Activated B cell treated with CpG ODN at 0.5 μM for 24 hours (primary cell): ENCODE measurements at places on chromosomes 13 and 19. TPM values are rescaled to one million over a fixed set of nuclear protein-coding genes. Genes with fewer than 3 reads are reported as not detected.
A peak's percentile ranks its signal among the peaks of the same experiment; 100 is the strongest.

- no peaks in the 10 kb centered on the region for H3K4me1 ChIP-seq
- no peak for DNase-seq
- H3K27me3 ChIP-seq = no peaks in the 10 kb centered on the region
- no peak overlapping the region for H3K4me3 ChIP-seq
- no peaks in the 10 kb centered on the region for H3K36me3 ChIP-seq
These were observed 150.9 kb downstream of the RFC3 start for GRCh38 chr13:33968520-33969507.

GRCh38 chr13:23323946-23324709 lies 109.4 kb downstream of the SACS start:
- H3K27ac ChIP-seq = no peak overlapping the region
- peaks cover 4% of the 10 kb centered on the region for H3K4me1 ChIP-seq
- H3K27me3 ChIP-seq = no peaks in the 10 kb centered on the region
- no peak for DNase-seq
- H3K4me3 ChIP-seq = no peak overlapping the region

DNA sequence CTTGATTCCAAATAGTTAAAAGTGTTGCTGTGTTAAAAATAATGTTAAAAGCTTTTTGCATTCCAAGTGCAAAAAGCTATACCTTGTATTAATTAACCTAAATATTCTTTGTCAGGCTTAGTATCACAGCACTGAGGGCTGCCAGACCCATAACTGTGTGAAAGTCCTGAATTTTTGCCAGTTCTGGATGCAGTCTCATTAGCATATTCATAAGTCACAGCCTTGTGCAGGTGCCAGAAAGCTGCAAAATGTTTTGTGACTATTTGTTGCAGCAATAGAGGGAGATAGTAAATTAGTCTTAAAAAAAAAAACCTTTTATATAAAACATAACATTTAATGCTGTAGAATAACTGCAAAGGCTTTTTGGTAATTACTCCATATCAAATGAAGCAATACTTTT lies 56.6 kb downstream of the SLITRK1 start:
- no peaks in the 10 kb centered on the region for H3K27me3 ChIP-seq
- no peak overlapping the region for H3K4me3 ChIP-seq
- DNase-seq = no peak
- no peaks in the 10 kb centered on the region for H3K36me3 ChIP-seq
- H3K27ac ChIP-seq = no peak overlapping the region

- peak overlapping the region; percentile 87 for H3K4me3 ChIP-seq
- H3K36me3 ChIP-seq = peaks cover 31% of the 10 kb centered on the region
- H3K4me1 ChIP-seq = peaks cover 11% of the 10 kb centered on the region
- H3K27ac ChIP-seq = peak overlapping the region; percentile 78
- H3K27me3 ChIP-seq = no peaks in the 10 kb centered on the region
These were observed 658 bp downstream of the CLPP start for GRCh38 chr19:6362027-6362350.

SLITRK5 gene
- not detected in 2 replicates for total RNA-seq

GRCh38 chr13:26022538-26023292 lies 29.1 kb downstream of the SHISA2 start:
- peaks cover 9% of the 10 kb centered on the region for H3K27me3 ChIP-seq
- no peak for DNase-seq
- no peak overlapping the region for H3K27ac ChIP-seq
- H3K4me1 ChIP-seq = no peaks in the 10 kb centered on the region
- no peak overlapping the region for H3K4me3 ChIP-seq
- no peaks in the 10 kb centered on the region for H3K36me3 ChIP-seq

CPAMD8 gene
- 1.7 and 1.8 TPM in 2 replicates for total RNA-seq

FXYD3 gene
- not detected in 2 replicates for total RNA-seq

DNA sequence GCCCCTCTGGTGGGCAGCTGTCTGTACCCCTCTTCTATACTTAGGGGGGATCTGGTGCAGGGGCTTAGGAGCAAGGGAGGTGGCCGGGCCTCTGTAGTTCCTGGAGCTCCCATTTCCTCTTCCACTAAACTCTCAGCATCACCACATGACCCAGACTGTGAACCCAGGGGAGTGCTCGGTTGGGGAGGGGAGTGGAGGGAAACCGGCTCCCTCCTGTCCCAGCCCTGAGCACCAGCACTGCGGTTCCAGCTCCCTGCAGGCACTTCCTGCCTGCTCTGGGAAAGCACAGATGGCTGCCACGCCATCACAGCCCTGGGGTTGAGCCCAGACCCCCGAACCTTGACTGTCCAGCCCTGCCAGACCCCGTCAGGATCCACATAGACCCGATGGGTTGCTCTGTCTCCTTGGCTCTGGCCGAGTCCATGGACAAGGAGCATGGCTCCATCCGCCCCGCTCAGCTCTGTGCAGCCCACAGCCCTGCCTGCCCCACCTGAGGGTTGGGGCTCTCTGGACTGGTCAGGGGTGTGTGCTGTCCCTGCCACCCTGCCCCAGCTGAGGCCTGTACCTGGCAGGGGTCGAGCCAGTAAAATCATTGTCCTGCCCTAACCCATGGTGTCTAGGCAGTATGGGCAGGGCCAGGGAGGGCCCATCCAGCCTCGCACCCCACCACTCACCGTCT lies 36.0 kb upstream of the SLC7A10 start:
- peaks cover 14% of the 10 kb centered on the region for H3K4me1 ChIP-seq
- no peak overlapping the region for H3K4me3 ChIP-seq
- H3K27me3 ChIP-seq = peaks cover 18% of the 10 kb centered on the region
- no peak for DNase-seq
- no peak overlapping the region for H3K27ac ChIP-seq
- no peaks in the 10 kb centered on the region for H3K36me3 ChIP-seq

GRCh38 chr13:46378411-46378810 lies 8.6 kb downstream of the RUBCNL start:
- H3K4me1 ChIP-seq = peaks cover 96% of the 10 kb centered on the region
- peaks cover 61% of the 10 kb centered on the region for H3K36me3 ChIP-seq
- H3K27ac ChIP-seq = peak overlapping the region; percentile 93
- no peaks in the 10 kb centered on the region for H3K27me3 ChIP-seq
- H3K4me3 ChIP-seq = peak overlapping the region; percentile 69

ANKLE1 gene
- total RNA-seq = 7.9 and 9.1 TPM in 2 replicates

NXNL1 gene
- not detected in 2 replicates for total RNA-seq

GRCh38 chr19:29805031-29805965 lies 6.5 kb upstream of the CCNE1 start:
- no peak overlapping the region for H3K4me3 ChIP-seq
- no peak overlapping the region for H3K27ac ChIP-seq
- no peaks in the 10 kb centered on the region for H3K4me1 ChIP-seq

SLC44A2 gene
- total RNA-seq = 195 and 213 TPM in 2 replicates

DNA sequence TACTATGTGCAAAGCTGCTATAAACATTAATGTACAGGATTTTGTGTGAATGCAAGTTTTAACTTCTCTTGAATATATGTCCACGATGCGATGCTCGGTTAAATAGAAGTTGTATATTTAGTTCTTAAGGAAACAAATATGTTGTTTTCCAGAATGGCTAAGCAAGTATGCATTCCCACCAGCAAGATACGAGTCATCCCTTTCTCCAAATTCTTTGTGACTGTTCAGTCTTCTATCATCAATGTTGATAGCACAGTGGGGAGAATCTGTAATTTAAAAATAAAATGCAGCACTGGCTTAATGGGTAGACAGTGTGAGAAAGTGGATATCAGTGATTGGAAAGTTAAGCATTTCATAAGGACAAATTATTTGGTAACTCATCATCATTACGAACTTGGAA lies 1340.8 kb downstream of the PCDH9 start:
- DNase-seq = no peak
- H3K27ac ChIP-seq = no peak overlapping the region
- H3K4me1 ChIP-seq = no peaks in the 10 kb centered on the region
- H3K36me3 ChIP-seq = no peaks in the 10 kb centered on the region
- no peak overlapping the region for H3K4me3 ChIP-seq

DNA sequence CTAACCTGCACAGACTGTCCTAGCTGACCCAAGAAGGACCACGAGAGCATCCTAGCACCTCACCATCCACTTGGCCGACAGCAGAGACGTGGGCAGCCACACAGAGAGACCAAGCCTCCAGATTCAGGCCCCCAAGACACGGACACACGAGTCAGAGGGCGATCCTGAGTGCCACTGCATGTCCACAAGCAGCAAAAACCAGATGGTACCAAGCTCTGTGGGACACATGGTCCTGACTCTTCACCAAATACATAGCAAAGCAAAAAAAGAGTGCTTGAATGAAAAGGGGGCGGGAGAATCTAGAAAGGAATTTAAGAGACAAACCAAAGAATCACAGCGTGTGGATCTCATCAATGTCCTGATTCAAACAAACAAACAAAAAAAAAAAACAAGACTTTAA lies 45.2 kb downstream of the MLLT1 start:
- H3K4me3 ChIP-seq = no peak overlapping the region
- no peaks in the 10 kb centered on the region for H3K27me3 ChIP-seq
- no peak for DNase-seq

TYROBP gene
- total RNA-seq = 0.83 TPM in 1 of 2 replicates, not detected in the other

DNA sequence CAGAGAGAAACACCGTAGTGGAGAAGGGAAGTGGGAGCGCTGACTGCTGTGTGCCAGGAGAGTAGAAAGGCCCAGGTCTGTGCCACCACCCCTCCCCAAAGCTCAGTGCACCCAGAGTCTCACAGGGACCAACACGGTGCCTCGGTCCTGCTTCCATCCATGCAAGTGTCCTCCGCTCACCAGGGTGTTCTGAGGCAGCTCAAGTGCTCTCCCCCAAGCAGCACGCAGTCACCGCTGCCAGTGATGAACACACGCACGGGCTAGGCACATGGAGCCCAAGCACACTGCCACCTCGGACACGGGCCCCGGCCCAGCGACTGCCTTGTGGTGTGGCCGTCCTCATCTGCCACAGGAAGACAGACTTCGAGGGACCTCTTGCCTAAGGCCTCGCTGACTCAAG lies 10.5 kb downstream of the POP4 start:
- DNase-seq = no peak
- no peak overlapping the region for H3K27ac ChIP-seq
- no peak overlapping the region for H3K4me3 ChIP-seq
- H3K27me3 ChIP-seq = peaks cover 7% of the 10 kb centered on the region
- H3K4me1 ChIP-seq = peaks cover 15% of the 10 kb centered on the region
- peaks cover 50% of the 10 kb centered on the region for H3K36me3 ChIP-seq
